ENCODE measurements at places on chromosomes 5 and 9. TPM values are rescaled to one million over a fixed set of nuclear protein-coding genes. Genes with fewer than 3 reads are reported as not detected.

Gene PAX5
- total RNA-seq = not detected

Gene SLC25A46
- total RNA-seq = 57.5 TPM

Gene AGXT2
- not detected for total RNA-seq

Gene TNFSF15
- 0.02 TPM for total RNA-seq

Gene UHRF2
- 11.2 TPM for total RNA-seq

Gene PDCD1LG2
- 3.9 TPM for total RNA-seq

Gene IGFBPL1
- not detected for total RNA-seq

Gene PCDHGA6
- total RNA-seq = 7.5 TPM

Gene FYB1
- total RNA-seq = 2.1 TPM

Gene ECSCR
- total RNA-seq = 43.2 TPM

Gene SNX30
- 3.4 TPM for total RNA-seq

Gene DNAI1
- total RNA-seq = 0.09 TPM

Gene SPINK13
- total RNA-seq = not detected

Gene PRR7
- 1.6 TPM for total RNA-seq

Gene GOLGA1
- 17.6 TPM for total RNA-seq

Gene PGM5
- total RNA-seq = 216 TPM

Gene EQTN
- not detected for total RNA-seq

Gene SPATA31D4
- total RNA-seq = not detected

Gene GDA
- 0.30 TPM for total RNA-seq

Gene FBXL17
- 42.6 TPM for total RNA-seq

Gene FOXD4L4
- not detected for total RNA-seq

Gene NRG2
- total RNA-seq = 3.4 TPM

Gene C5orf34
- 0.35 TPM for total RNA-seq

Gene BRD3
- total RNA-seq = 23.2 TPM

Gene MFAP3
- total RNA-seq = 23.2 TPM

Gene TEX48
- not detected for total RNA-seq

Gene CDH10
- not detected for total RNA-seq

Gene PCDHB2
- 0.87 TPM for total RNA-seq

Gene IFNA2
- total RNA-seq = not detected

Gene PRR16
- 22.9 TPM for total RNA-seq

Gene FAM151B
- total RNA-seq = 1.4 TPM

Gene SLC23A1
- total RNA-seq = not detected

Gene SAXO1
- not detected for total RNA-seq

Gene KIF27
- 3.8 TPM for total RNA-seq

Gene RNF208
- 23.9 TPM for total RNA-seq

Measured in heart right ventricle (tissue), 16 donors.